ENCODE measurements at places on chromosomes 12 and 14.

- DNase-seq, result peak; percentile 48
Observed at GRCh38 chr14:34324363-34324795, 137.7 kb downstream of the SPTSSA start.

GRCh38 chr12:3421191-3421978 lies 69.6 kb upstream of the PRMT8 start:
- no peak for DNase-seq

- DNase-seq, result peak; percentile 67
Observed at GRCh38 chr12:76560086-76560491, 518 bp upstream of the OSBPL8 start.

- DNase-seq, result no peak
Observed at GRCh38 chr14:55450539-55450938, 10.1 kb upstream of the TBPL2 start.

- DNase-seq, result peak; percentile 66
Observed at GRCh38 chr12:74537126-74537706, 419 bp upstream of the ATXN7L3B start.

DNA sequence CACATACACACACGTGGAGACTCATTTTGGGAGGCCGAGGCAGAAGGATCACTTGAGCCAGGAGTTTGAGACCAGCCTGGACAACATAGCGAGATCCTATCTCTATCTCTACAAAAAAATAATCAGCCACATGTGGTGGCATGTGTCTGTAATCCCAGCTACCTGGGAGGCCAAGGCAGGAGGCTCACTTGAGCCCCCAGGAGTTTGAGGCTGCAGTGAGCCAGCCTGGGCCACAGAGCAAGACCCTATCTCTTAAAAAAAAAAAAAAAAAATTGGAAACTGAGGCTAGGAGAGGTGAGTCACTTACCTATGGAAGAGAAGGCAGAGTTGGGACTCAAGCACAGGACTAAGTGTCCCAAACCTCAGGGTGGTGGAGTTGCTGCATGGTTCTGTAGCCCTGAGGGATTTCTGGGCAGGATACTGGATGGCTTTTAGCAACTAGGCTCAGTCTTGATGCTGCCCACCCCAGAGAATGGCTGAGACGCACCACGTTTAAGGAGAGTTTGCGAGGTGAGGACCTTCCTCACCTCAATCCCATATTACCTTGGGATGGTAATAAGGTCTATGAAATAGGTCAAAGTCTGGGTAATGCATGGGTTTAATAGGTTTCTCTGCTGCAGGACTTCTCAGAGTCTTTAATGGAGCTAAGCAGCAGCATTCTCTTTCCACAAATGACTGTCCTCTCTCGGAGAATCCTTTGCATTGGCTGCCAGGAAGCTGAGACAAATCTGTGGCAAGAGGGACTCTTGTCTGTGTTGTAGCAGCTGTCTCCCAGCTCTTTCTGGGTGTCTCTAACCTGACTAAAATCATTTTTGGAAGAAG lies 35.6 kb downstream of the SH2B3 start:
- no peak for DNase-seq

DNA sequence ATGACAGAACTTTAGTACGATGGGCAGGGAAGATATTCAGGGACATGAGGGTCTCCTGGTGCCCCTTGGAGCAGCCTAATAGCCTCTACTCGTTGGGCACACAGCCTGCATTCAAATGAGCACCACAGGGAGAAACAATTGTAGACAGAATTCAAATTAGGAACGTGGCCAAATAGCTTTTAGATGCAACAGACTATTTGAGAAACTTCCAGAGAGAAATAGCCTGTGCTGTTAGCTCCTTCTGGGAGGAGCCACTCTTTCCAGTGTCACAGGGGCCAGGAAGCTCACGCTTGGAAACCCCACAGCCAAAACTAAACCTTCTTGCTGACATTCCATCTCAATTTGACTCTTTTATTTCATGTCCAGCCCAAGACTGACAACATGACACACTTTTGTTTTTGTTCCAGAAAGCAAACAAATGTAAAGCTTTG lies 114.5 kb downstream of the RPAP3 start:
- DNase-seq, result no peak

DNA sequence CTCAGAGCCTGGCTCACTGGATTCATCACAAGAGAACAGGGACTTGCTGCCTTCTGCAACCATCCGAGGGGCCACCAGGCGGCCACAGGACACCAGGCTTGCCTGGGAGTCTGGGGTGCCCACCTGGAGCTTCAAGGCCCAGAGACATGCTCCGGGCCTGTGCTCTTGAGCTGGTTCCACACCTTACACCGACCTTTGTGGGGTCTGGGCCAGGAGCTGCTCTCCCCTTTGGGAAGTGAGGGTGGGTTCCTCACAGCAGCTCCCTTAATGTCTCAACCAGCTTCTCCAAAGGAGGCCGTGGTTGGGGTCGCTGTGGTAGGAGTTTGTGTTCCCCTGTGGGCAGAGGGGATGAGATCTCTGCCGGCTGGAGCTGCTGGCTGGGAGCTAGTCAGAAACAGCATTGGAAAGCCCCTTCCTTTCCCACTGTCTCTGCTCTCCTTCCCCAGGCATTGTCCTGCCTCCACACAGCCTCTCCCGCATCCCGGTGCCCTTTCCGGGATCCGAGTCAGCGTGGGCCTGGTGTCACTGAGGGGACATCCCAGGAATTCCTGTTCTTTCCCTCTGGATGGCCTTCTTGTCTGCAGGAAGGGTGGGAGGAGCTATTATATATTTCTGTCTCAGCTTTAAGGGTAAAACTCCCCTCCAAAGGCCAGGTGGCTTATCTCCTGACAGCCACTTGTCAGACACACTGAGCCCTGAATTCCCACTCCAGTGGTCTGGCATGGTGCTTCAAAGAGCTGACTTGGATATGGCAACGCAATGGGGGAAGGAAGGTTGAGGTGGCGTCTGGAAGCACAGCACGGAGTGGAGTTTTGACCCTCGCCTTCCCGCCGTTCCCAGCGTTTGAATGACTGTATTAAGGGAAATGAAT lies 5.1 kb upstream of the PAPLN start:
- no peak for DNase-seq

Data from inflammatory macrophage treated with lipopolysaccharide for 4 hours (primary cell).